ENCODE measurements at places on chromosomes 3 and 15. TPM values are rescaled to one million over a fixed set of nuclear protein-coding genes. Genes with fewer than 3 reads are reported as not detected.

DNA sequence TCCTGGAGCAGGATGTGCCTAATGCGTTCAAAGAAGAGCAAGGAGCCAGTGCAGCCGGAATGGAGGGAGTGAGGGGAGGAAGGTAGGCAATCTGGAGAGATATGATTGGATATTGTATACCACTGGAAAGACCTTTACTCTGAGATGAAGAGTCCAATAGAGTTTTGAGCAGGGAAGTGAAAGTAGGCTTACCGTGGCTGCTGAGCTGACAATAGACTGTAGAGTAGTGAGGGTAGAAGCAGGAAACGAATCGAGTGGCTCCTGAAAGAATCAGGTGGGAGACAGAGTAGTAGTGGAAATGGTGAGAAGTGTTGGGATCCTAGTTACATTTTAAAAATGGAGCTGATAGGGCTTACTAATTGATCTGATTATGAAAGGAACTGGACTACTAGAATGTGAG lies 51.8 kb upstream of the NUDT16 start:
- H3K4me1 ChIP-seq = no peaks in the 10 kb centered on the region
- no peak overlapping the region for H3K27ac ChIP-seq
- H3K27me3 ChIP-seq = no peaks in the 10 kb centered on the region
- no peaks in the 10 kb centered on the region for H3K36me3 ChIP-seq
- H3K4me3 ChIP-seq = no peak overlapping the region
- DNase-seq = no peak

- peak; percentile 58 for DNase-seq
- H3K4me1 ChIP-seq = no peaks in the 10 kb centered on the region
- H3K4me3 ChIP-seq = peak overlapping the region; percentile 66
Measured at GRCh38 chr15:60006203-60006862, 2.2 kb downstream of the FOXB1 start.

- no peaks in the 10 kb centered on the region for H3K27me3 ChIP-seq
- H3K36me3 ChIP-seq = no peaks in the 10 kb centered on the region
- H3K4me3 ChIP-seq = no peak overlapping the region
- no peak for DNase-seq
- no peaks in the 10 kb centered on the region for H3K4me1 ChIP-seq
Measured at GRCh38 chr3:126936853-126937425, 46.0 kb upstream of the PLXNA1 start.

- no peak overlapping the region for H3K27ac ChIP-seq
- H3K4me3 ChIP-seq = no peak overlapping the region
- no peak for DNase-seq
- no peaks in the 10 kb centered on the region for H3K36me3 ChIP-seq
- no peaks in the 10 kb centered on the region for H3K27me3 ChIP-seq
Measured at GRCh38 chr15:38042707-38043445, 108.4 kb downstream of the TMCO5A start.

DNA sequence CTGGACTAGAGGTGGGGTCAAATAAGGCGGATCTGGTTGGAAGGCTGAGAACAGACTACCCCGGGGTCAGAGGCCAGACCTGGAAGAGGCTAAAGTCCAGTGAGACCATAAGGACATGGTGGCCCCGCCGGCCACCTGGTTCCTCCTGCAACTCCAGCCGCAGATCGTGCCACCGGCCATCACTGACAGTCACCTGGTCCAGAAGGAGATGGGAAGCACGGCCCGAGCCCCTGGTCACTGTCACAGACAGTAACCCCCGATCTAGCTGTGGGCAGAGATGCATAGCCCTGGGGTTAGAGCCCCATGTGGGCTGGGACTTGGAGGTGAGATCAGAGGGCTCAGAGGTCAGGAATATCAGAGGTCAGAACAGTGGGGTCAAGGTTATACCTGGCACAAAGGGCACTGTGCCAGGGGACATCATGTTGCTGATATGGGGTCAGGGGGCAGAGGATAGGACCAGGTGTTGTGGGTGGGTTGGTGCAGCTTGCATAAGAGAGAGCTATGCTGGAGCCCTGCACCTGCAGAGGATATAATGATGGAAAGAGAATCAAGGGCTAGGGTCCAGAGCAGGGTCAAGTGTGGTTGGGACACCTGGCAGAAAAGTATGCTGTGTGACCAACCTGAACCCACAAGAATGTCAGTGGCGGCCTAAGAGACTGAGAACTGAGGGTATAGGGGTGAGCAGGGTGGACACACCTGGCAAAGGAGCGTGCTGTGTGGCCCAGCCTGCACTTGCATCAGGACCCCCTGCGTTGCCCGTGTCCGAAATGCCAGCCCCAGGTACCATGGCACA lies 9.6 kb downstream of the CELSR3 start:
- H3K4me1 ChIP-seq = no peaks in the 10 kb centered on the region
- H3K27ac ChIP-seq = no peak overlapping the region
- no peaks in the 10 kb centered on the region for H3K36me3 ChIP-seq
- H3K4me3 ChIP-seq = no peak overlapping the region
- no peak for DNase-seq

LRTM1 gene
- not detected for total RNA-seq

GRCh38 chr3:182533394-182533793 lies 259.9 kb upstream of the ATP11B start:
- no peaks in the 10 kb centered on the region for H3K27me3 ChIP-seq
- H3K36me3 ChIP-seq = no peaks in the 10 kb centered on the region
- H3K4me1 ChIP-seq = no peaks in the 10 kb centered on the region
- no peak overlapping the region for H3K4me3 ChIP-seq
- no peak overlapping the region for H3K27ac ChIP-seq

Measured in Peyer's patch (tissue), 4 donors.